Foreskin keratinocyte (primary cell): ENCODE measurements at places on chromosomes 2 and 18. TPM values are rescaled to one million over a fixed set of nuclear protein-coding genes. Genes with fewer than 3 reads are reported as not detected.

Gene ESPNL
- 0.25 and 0.92 TPM in 2 replicates for total RNA-seq

Gene EFEMP1
- 109 and 182 TPM in 2 replicates for total RNA-seq

Gene LDLRAD4
- not detected in 2 replicates for total RNA-seq

Gene CXCR2
- 0.25 and 0.31 TPM in 2 replicates for total RNA-seq

Gene RASGRP3
- 0.25 and 0.61 TPM in 2 replicates for total RNA-seq

Gene TDRD15
- not detected in 2 replicates for total RNA-seq

Gene STARD6
- 0.14 TPM in 1 of 2 replicates, not detected in the other for total RNA-seq

Gene INHA
- total RNA-seq: 0.11 and 0.14 TPM in 2 replicates

Gene GNLY
- total RNA-seq: not detected in 2 replicates

Gene LRPPRC
- 66.6 and 78.6 TPM in 2 replicates for total RNA-seq

Gene CCDC148
- total RNA-seq: 0.51 and 0.71 TPM in 2 replicates

Gene CASP10
- total RNA-seq: 6.1 and 6.5 TPM in 2 replicates

Gene C18orf63
- not detected in 2 replicates for total RNA-seq

Gene RAD51AP2
- total RNA-seq: 0.04 and 0.10 TPM in 2 replicates

Gene IL36A
- total RNA-seq: not detected in 2 replicates

Gene STK39
- 28.8 and 29.7 TPM in 2 replicates for total RNA-seq

Gene ANKRD12
- total RNA-seq: 12.4 and 12.9 TPM in 2 replicates

Gene SLC9A4
- total RNA-seq: not detected in 2 replicates

Gene REG3A
- total RNA-seq: not detected in 2 replicates

Gene HAUS1
- total RNA-seq: 51.6 and 52.3 TPM in 2 replicates

Gene MSH2
- total RNA-seq: 32.6 and 38.3 TPM in 2 replicates
